ENCODE measurements at places on chromosomes 2 and 18.

GRCh38 chr18:33123862-33124518, 316.5 kb downstream of the CCDC178 start:
- ATAC-seq = no peak

DNA sequence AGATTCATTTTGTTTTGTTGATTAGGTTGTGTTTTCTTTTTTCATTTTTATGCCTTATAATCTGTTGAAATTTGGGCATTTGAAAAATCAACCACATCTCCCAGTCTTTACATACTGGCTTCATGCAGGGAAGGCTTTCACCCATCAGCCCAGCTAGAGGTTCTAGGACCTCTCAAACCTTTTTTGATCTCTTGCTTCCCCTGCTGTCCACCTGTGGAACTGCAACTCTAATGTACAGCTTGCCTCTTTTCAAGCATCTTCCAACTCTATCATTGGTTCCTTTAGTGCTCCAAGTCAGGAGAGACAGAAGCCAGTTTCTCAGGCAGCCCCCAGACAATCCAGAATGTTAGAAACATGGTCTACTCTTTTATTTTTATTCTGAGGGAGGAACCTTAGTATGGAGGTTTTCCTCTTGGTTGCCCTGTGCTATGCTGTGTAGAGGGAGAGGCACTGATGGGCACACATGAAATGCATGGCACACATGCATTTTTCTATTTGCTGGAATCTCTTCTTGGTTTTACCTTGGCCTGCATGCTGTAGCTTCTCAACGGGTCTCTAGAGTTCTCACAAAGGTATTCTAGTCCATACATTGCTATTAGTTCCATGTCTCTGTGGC, 107.2 kb upstream of the L3MBTL4 start:
- no peak for ATAC-seq

- ATAC-seq = no peak
These were observed 89.3 kb upstream of the TMEM247 start for GRCh38 chr2:46390036-46390435.

DNA sequence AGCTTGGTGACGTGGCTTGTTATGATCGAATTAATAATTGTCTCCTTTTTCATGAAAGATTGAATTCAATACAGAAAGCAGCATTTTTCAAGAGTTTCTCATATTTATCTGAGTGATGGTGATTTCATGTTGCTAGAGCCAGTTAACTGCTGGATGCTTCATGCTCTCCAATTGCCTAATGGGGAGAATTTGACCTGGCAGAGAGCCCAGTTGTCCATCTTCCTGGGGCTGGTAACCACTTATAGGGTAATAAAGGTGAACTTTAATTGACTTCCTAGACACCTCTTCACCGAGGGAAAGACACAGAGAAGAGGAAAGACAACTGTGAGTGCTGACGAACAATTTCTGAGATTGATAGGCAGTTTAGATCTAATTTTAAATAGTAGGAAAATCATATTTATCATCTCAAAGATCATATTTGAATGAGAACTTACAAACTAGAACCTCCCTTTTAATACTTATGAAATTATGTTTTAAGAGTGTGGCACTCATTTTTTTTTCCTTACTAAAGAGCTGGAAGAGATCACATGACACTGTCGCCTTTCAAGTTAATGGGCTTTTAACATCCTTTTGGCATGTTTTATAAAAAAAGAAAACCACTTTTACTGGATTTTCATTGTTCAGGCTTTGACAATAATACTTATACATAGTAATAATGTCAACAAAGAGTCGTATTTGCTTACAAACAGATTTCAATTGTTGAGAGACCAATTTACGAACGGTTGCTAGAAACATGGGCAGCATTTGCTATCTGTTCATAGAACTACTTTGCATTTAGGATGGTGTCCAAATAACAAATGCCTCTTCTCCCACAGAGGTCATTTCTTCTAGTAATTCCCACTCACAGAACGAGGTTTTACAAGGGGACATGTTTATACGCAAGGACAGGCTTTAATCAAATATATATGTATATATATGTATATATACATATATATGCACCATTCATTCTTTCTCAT, 153.3 kb downstream of the RAPGEF4 start:
- no peak for ATAC-seq

DNA sequence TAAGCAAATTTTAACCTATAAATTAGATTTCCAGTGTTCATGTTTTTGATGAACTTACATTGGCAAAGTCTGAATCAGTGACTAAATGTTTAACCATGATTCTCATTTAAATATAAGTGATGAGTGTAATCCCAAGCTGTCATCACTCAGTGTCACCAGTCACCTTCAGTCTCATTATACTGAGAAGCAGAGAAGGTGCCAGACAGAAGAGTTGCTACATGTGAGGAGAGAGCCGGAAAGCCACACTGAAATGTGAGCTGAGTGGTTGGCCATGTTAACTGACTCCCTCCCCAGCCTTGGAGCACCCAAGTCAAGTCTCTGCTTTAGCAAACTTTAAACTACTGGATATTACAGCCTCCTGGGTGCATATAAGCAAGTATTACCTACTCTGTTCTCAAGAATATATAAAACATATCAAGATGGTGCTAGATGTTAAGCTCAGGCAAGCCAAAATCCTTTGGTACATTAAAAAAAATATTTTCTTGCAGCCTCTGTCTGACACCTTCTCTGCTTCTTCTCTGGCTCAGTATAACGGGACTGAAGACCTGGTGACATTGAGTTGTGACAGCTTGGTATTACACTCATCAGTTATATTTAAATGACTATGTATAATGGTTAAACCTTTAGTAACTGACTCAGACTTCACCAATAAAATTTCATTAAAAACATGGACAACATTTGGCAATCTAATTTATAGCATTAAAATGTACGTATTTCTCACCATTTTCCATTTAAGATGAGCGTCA, 75.8 kb upstream of the MAP3K20 start:
- ATAC-seq = no peak

GRCh38 chr18:29188760-29189159, 1011.8 kb upstream of the CDH2 start:
- no peak for ATAC-seq

DNA sequence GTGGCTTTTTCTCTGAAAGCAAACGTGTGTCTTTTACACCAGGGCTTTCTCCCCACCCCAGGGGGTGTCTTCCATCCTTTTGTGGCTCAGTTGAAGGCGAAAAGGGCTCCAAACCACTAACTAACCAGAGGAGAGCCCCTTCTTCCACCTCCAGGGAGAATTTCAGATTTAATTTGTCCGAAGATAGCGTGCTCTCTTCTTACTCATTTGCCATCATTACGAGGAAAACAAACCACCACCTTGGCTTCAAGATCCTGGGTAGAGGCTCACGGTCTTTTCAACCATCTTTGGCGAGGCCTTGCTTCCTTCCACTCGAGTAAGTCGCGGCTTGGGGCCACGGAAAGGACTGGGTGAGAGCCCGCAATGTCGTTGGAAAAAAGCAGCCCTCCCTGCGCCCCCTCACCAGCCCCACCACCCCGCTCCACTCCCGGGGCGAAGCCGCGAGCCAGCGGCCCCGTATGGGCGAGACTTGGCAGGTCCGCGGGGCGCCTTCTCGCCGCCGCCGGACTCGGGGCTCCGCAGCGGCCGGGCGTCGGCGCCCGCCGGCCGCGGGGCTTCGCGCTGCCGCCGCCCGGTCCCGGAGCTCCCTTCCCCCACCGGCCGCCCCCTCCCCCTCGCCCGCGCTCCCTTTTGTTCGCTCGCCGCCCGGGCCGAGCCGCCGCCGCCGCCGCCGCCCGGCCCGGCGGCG, 1.7 kb upstream of the ZNF532 start:
- ATAC-seq = peak; percentile 56

DNA sequence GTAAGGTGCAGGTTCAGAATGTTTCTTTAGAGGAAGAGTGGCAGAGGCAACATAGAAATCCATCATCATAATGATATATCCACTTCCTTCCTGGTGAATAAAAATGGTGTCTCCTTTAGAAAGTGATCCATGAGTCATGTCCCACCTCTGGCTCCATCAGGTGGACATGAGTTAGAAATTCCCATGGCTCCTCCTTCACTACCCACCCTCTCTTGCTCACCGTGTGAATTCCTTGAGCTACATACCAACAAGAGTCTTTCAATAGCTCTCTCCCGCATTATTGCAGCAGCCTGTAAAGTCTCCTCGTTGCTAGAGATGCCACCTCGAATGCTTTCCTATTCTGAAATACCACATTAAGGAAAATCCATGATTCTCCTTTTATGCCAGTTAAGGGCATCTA, 317.6 kb downstream of the LNPK start:
- ATAC-seq = no peak

DNA sequence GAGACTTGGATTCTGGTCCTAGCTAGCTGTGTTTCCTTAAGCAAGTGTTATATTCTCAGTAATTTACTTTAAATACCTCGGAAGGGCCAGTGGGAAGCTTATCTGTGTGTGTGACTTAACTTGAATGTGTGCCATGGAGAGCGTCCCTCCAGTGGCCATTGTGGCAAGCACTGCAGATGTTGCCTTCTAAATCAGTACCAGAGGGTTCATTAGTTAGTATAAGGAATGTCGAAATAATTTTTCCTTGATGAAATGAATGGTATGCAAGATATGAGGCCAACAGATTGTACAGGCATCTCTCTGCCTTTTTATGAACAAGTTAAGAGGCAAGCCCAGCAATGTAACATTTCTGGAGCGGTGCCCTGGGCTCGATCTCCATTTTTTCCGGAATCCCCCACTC, 52.0 kb downstream of the FBXO36 start:
- no peak for ATAC-seq

DNA sequence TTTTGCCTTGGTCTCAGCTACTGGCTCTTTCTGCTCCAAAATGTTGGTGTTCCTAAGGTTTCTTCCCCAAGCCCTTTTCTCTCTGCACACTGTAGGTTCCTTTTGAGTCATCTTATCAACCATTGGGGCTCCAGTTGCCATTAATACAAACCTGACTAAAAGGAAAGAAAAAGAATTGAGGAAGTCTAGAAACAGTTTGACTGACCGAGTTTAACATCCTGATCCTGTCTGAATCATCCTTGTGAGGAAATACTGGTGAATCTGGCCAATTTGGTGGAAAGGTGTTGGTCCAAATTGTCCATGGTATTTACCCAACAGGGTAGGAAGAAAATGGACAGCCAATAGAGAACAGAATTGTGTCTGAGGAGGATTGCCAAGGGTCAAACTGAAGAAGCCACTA, 38.3 kb downstream of the CRYGD start:
- ATAC-seq = no peak

- no peak for ATAC-seq
These were observed 275.4 kb upstream of the ACVR2A start for GRCh38 chr2:147569426-147569825.

DNA sequence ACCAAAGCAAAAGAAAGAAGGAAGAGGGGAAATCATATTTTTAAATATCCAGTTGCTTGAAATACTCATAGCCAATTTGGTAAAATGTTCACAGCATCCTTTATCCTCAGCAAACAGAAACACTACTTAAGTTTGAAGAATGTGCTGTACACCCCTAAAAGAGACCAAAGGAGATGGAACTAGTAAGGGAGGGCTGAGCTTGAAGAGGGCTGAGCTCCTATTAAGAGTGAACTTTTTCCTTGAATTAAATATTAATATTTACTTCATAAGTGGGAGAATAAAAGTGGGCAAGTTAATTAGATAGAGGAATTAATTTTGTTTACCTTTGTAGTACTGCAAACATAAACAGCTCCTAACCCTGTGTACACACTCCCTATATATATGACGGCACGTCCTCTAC, 7.0 kb downstream of the EVX2 start:
- no peak for ATAC-seq

GRCh38 chr2:8648441-8649213, 33.2 kb upstream of the ID2 start:
- no peak for ATAC-seq

GRCh38 chr2:17541531-17541950, 1.0 kb downstream of the VSNL1 start:
- ATAC-seq = no peak

DNA sequence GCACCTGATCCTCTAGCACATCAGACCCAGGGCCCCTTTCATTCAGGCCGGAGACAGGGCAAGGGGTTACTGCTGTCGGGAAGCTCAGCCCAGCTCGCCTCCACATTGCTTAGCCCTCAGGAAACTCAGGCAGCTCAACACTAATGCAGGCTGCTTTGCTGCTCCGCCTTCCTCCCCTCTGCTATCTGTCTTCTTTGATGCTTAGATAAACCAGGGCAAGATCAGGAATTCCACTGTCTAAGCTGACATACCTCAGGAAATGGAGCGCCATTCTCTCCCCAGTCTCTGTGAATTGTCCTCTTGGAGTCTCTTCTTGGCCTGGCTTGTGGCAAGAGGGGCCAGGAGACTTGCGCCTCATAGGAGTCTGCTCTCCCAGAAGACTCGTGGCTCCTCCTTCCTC, 25.5 kb upstream of the EXOC6B start:
- ATAC-seq = no peak

DNA sequence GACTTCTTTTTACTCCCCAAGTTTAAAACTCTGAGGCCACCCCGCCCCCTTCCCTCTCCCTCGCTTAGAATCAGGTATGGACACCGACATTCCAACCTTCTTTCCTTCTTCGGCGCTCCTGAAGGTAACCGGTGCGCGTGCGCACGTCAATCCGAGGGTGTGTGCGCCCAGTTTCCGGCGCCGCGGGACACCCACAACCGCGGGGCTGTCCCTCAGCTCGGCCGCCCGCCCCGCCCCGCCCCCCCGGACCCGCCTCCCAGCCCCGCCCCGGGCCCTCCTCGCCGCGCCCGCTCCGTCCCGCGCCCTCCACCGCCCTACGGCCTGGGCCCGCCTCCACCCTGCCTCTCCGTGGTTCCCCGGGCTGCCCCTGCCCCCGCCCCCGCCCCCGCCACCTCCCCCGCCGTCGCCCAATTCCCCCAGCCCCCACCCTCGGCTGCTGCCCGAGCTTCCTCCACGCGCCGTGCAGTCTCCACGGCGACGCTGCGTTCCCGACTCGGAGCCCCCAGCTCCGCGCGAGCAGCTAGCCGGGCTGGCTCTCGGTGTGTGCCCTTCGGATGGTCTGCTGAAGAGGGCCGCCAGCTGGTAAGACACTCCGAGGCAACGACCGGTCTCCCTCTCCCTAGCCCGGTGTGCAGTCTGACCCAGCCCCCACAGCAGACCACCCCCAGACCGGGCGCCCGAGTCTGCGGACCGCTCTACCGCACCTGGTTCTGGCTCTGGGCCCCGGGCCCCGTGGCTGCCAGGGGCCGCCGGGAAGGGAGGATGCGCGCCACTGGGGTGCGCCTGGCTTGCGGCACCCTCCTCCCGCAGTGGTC, 635 bp downstream of the ERICH2 start:
- peak; percentile 91 for ATAC-seq

GRCh38 chr18:48003426-48004349, 73.2 kb upstream of the SMAD2 start:
- ATAC-seq = peak; percentile 6

Measured in stimulated activated memory B cell treated with anti-CD40 and anti-IgM and Interleukin-4, amounts not matched to agents 10 μg/mL and 1 μg/mL and 100 μg/mL, for 72 hours (primary cell).